CD4-positive, alpha-beta T cell treated with Interleukin-1 beta for 1 hour (primary cell): ENCODE measurements at places on chromosomes 11 and 22.

- no peak for DNase-seq
Observed at GRCh38 chr11:73012121-73012863, 129.8 kb downstream of the FCHSD2 start.

DNA sequence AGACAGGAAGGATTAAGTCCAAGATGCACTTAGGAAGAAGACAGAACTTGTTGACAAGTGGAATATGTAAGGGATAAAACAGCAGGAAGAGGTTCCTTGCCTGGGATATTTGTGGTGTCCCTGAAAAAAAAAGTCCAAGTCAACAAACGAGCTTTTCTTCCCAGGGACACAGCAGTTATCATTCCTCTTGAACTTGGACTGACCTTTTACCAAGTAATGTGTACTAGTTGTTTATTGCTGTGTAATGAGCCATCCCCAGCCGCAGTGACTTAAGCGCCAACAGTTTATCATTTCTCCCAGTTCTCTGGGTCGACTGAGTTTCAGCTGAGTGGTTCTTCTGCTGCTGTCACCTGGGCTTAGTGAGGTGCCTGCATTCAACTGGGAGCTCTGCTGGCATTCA lies 37.0 kb downstream of the KREMEN1 start:
- DNase-seq = no peak

GRCh38 chr22:30564045-30564760 lies 10.3 kb downstream of the GAL3ST1 start:
- no peak for DNase-seq

DNA sequence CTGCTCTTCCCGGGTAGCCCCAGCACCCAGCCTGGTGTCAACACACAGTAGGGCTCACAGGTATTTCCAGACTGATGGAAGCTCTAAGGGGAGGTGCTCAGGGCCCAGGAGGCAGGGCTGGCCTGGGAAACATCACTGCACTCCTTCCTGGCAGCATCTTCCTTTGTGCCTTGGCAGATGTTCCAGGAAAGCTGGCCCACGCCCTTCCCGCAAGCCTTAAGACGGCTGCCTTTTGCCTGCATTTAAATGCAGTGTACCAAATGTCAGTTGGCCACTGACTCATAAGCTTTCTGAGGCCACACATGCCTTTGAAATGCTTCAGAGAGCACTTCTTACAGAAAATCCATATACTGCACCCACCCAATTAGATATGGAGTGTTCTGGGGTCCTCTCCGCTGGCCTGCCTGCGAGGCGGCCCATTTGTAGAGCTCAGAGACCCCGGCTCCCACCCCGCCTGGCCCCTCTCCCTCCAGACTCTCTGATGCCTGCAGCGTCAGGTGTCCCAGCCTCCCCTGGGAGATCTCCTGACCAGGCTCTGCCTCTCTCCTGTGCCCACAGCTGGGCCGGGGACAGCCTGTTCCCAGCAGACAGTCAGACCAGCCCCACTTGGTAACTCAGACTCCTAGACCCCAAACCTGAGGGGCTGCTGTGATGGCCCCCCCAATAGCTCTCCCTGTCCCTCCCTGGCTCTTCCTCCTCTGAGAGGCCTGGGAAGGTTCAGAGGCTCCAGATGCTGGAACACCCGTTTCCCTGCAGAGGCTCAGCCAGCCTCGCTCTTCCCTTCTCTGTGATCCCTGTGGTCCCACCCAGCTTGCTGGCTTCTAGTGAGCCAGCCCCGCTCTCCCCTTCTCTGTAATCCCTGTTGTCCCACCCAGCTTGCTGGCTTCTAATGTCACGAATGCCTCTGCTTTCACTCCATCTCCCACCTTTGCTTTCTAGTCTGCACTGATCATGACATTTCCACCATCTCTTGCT lies 47.6 kb upstream of the THY1 start:
- DNase-seq = no peak

GRCh38 chr22:38570779-38571364 lies 889 bp upstream of the DMC1 start:
- peak; percentile 36 for DNase-seq

GRCh38 chr11:1226226-1226985 lies 3.5 kb downstream of the MUC5B start:
- no peak for DNase-seq

DNA sequence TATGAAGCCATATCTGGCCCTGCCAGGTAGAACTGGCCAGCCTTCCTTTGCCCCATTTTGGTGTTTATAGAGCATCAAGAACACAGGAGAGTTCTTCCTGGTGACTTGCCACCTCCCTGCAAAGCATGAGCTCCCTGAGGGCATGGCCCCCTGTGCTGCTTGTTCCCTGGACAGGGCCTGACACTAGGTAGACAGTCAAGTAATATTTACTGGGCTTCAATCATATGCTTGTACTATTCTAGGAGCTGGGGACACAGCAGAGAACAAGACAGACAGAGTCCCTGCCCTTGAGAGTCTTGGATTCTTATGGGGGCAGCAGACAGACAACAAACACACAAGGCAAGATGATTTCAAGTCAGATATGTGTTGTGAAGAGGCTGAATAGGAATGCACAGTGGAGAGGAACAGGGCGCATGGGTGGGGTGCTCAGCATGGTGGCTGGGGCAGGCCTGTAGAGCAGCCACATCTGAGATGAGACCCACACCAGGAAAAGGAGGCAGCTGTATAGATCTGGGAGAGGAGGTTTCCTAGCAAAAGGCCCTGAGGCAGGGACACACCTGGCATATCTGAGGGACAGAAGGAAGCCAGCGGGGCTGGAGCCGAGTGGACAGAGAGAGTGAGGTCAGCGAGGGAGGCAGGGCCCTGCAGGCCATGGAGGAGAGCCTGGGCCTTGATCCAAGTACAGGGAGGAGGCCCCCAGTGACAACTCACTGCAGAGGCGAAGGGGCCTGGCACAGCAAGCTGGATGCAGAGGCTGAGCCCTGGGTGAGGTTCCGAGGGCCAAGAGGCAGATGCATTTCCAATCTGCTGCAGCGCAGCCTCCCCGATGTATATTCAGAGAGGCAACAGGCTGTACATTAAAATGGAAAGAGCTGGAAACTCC lies 10.2 kb upstream of the CBX6 start:
- DNase-seq = no peak

DNA sequence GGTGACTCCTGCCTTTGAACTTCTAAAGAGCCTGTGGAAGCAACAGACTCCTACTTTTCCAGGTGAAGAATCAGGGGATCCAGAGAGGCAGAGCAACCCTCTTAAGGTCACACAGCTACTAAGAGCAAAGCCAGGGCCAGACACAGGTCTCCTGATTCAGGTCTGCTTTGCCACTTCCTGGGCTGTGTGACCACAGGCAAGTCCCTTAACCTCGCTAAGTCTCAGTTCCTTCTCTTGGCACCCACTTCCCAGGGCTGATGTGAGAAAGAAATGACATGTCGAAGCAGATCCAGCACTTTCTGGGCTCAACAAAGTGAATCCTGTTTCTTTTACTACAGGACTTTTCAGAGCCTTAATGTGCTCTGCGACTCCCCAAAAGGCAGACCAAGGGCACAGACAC lies 30.2 kb downstream of the UQCR10 start:
- DNase-seq = peak; percentile 15

GRCh38 chr22:27274770-27275449 lies 526.6 kb downstream of the MN1 start:
- DNase-seq = no peak

DNA sequence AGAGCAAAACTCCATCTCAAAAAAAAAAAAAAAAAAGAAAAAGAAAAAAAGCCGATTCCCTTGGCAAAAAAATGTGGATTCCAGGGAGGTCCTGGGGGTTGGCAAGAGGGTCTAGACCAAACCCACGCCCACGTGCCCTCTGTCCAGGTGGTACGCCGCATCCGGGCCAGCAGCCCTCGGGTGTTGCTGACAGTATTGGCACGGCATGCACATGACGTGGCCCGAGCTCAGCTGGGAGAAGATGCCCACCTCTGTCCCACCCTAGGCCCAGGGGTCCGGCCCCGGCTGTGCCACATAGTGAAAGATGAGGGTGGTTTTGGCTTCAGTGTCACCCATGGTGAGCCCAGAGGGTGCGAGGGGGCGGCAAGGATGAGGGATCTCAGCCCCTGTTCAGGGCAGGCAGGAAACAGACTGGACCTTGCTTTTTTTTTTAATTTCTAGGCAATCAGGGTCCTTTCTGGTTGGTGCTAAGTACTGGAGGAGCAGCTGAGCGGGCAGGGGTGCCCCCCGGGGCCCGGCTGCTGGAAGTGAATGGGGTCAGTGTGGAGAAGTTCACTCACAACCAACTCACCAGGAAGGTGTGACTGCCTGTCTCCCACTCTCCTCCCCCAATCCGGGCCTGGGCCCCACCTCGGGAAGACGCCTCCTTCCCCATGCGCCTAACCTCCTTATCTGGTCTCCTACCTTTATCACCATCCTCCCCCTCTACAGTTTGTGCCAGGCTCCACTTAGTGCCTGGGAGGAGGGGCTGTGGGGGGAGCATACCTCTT lies 2.0 kb downstream of the NHERF4 start:
- DNase-seq = no peak

DNA sequence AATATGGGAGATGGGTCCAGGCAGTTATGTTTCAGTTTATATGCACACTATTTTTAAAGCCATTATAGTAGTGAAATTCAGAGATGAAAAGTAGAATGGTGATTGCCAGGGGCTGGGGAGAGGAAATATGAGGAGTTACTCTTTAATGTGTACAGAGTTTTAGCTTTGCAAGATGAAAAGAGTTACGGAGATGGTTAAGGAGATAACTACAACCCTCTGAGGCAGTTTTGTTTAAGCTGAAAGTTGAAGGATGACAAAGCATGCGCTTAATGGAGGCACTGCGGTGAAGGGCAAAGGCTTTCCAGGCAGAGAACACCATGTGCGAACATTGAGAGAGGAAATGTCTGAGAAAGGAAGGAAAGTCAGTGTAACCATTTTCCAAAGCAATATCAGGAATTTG lies 18.2 kb upstream of the BMAL1 start:
- DNase-seq = no peak

DNA sequence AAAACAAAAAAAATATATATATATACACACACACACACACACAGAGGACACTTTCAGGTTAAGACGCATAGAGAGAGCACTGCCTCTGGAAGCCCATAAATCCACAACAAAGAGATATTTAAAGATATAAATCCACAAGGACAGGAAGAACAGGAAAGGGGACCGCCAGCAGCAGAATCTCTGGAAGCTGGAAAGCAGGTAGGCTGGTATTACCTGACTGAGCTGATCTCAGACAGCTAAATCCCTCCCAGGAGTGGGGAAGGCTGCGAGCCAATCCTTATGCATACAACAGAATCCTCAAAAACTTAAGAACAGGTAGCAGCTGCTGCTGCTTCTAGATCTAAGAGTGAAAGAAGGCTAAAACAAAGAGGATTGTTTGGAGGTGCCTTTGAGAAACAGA lies 1.8 kb upstream of the MCAT start:
- no peak for DNase-seq

DNA sequence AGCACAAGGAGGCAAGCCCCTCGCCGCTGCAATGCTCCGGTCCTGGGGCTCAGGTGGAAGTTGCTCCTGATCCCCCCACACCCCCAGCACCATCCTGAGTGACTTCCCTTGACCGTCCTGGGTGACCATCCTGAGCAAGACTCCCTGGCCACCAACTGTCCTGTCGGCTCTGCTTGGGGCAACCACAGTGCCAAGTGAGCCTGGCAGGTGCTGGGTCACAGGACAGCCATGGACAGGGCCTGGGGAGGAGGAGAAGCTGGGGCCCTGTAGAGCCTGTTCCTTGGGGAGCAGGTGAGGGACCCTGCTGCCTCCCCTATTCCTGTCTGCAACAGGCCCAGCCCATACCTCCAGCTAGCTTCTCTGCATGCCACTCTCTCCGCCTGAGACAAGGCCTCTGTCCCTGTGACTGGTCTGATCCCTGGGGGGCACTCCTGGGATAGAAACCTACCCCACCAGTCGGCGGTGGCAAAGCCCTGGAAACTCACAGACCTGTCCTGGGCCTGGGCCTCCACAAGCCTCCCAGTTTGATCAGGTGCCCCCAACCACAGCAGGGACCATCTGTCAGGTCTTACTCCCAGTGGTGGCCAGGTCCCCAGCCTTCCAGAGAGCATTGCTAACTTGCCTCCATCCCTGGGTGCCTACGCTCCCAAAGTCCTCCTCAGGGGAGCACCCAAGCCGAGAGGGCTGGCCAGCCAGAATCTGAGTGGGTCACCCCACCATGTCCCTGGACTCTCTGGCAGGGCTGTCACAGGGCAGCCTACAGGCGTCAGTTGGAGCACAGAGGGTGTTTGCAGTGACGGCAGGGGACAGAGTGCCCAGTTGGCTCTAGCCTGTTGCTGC lies 68.7 kb upstream of the WNT7B start:
- DNase-seq = no peak

GRCh38 chr22:22903355-22903777 lies 15.8 kb downstream of the IGLL5 start:
- DNase-seq = no peak

- no peak for DNase-seq
Observed at GRCh38 chr11:124863137-124863825, 2.0 kb upstream of the ROBO3 start.
